ENCODE measurements at places on chromosomes 12 and 14. TPM values are rescaled to one million over a fixed set of nuclear protein-coding genes. Genes with fewer than 3 reads are reported as not detected.

PLA2G1B gene
- total RNA-seq = 0.90 TPM

MDGA2 gene
- 6.1 TPM for total RNA-seq

CLEC2A gene
- not detected for total RNA-seq

GALC gene
- 35.1 TPM for total RNA-seq

CDH24 gene
- 6.4 TPM for total RNA-seq

SMIM41 gene
- total RNA-seq = 3.4 TPM

SDR9C7 gene
- total RNA-seq = not detected

PLEKHH1 gene
- 5.1 TPM for total RNA-seq

RNU4-1 gene
- under 0.01 TPM for total RNA-seq

BCL11B gene
- 1.3 TPM for total RNA-seq

SLC5A8 gene
- 0.42 TPM for total RNA-seq

C2CD5 gene
- total RNA-seq = 109 TPM

NR2C1 gene
- 84.3 TPM for total RNA-seq

TEX52 gene
- total RNA-seq = not detected

VCPKMT gene
- 9.6 TPM for total RNA-seq

ALX1 gene
- total RNA-seq = 1.1 TPM

GLS2 gene
- 0.79 TPM for total RNA-seq

OR4E2 gene
- total RNA-seq = not detected

C12orf54 gene
- 1.5 TPM for total RNA-seq

C12orf57 gene
- 182 TPM for total RNA-seq

TAS2R30 gene
- 42.9 TPM for total RNA-seq

SERPINA12 gene
- total RNA-seq = not detected

KRT78 gene
- not detected for total RNA-seq

All from urinary bladder (tissue), 4 donors.